ENCODE measurements at places on chromosomes 16 and 17. TPM values are rescaled to one million over a fixed set of nuclear protein-coding genes. Genes with fewer than 3 reads are reported as not detected.

ITGA2B gene
- under 0.01 TPM for total RNA-seq

IL34 gene
- 1.7 TPM for total RNA-seq

SHISA9 gene
- total RNA-seq: not detected

DOC2B gene
- not detected for total RNA-seq

TPSG1 gene
- total RNA-seq: not detected

GRB7 gene
- total RNA-seq: 0.97 TPM

TOM1L1 gene
- total RNA-seq: 24.2 TPM

GRAPL gene
- total RNA-seq: 0.43 TPM

CACNG1 gene
- not detected for total RNA-seq

CACNG3 gene
- total RNA-seq: not detected
